CD4-positive, alpha-beta T cell (primary cell): ENCODE measurements at places on chromosomes 5 and 9.

GRCh38 chr9:30677221-30677620 lies 1707.2 kb upstream of the ACO1 start:
- no peak for DNase-seq

GRCh38 chr9:70971723-70972122 lies 149.7 kb downstream of the TRPM3 start:
- no peak for DNase-seq

DNA sequence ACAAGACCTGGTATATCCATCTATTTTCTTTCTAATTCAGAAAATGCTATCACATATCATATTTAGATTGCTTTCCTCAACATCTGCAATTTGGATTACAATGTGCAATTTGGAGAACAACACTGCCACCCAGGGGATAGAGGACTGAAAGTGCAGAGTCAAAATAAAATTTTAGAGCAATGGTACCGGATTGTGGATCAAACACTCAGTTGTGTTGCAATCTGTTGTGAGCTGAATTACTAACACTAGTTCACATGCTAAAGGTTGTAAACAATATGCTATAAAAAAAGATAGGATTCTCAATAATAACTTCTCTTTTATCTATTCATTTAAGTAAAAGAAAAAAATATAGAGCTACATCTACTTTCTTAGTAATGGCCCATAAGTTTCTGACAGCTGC lies 11.9 kb upstream of the SRFBP1 start:
- DNase-seq, result no peak

GRCh38 chr9:124886866-124887492 lies 25.0 kb downstream of the ARPC5L start:
- DNase-seq, result no peak
